ENCODE measurements at places on chromosomes 6 and 20.

- no peak for DNase-seq
These were observed 82.5 kb upstream of the ID4 start for GRCh38 chr6:19754686-19755085.

DNA sequence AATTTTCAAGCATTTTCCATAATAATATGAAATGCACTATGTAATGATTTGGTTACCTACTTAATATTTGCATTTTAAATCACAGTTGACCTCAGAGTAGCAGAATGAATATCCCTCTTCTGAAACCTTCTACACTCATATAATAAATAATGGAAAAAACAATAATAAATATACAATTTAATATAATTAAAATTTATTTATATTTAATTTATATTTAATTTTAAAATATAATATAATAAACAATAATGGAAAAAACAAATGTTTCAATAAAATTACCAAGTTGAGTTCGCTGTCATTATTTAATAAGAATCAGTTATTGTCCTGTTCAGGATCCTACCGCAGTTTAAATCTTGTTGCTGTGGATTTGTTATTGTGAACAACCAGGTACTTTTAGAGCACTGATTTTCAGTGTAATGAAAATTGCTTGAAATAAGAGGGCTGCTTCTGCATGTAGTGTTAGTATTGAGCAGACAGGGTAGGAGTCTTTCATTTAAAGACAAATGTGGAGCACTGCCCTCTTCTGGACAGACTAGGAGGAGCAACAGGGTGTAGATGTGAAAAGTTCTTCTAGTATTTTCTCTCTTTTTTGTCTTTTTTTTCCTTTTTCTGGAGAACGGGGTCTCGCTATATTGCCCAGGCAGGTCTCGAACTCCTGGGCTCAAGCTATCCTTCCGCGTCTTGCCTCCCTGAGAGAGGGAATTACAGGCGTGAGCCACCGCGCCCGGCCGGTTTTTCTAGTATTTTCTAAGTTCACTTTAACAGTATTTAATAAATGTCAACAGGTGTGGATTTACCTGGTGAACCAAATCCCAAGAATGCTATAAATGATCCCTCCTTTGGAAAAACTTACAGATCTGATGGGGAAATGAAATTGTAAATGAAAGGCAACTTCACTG, 13.6 kb downstream of the TRAPPC3L start:
- peak; percentile 23 for DNase-seq

GRCh38 chr6:25640446-25640845, 11.6 kb upstream of the SCGN start:
- no peak for DNase-seq

DNA sequence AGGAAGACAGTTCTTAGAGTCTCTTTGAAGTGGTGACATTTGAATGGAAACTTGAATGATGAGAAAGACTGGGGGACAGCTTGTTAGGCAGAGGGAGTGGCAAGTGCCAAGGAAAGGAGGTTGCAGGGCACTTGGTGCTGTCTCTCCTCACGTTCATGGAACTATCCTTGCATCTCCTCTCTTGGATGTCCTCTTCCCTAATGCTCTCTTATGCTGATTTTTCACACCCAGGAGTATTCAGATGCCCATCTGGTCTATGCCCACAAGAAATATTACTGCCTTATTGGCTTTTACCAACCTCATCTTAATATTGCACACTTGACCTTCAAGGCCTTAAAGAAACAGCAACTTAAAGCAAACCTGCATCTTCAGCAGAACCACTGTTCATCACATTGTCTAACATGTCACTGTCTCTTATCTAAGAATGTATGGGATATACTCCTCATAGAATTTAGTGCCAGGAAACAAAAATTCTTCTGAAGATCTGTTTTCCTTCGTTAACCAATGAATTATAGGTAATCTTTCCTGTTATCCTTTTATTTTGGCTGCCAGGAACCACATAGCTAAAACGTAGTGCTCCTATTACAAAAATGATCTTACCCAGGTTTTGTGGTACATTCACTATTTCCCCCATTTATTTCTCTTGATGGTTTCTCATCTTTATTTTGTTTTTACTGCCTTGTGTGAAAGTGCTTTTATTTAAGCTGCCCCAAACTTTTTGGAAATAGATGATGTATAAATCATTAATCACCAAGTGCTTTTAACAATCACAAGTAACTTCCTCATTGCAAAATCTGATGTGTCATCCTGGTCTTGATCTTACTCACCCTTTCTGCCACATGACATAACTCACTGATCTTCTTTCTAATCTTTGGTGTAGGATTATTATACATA, 12.8 kb downstream of the RGS17 start:
- DNase-seq: no peak

- no peak for DNase-seq
These were observed 705.3 kb downstream of the KIF16B start for GRCh38 chr20:15867899-15868298.

GRCh38 chr20:1538655-1539054, 18.9 kb downstream of the SIRPD start:
- DNase-seq: no peak
